Stimulated activated CD4-positive, alpha-beta T cell treated with anti-CD3 and anti-CD28 coated beads, Interleukin-1b, Interleukin-23, amount 100 ng/mL, for 1 hour (primary cell): ENCODE measurements at places on chromosomes 13 and 19.

- no peak for DNase-seq
Observed at GRCh38 chr13:49053215-49053614, 77.5 kb downstream of the FNDC3A start.

DNA sequence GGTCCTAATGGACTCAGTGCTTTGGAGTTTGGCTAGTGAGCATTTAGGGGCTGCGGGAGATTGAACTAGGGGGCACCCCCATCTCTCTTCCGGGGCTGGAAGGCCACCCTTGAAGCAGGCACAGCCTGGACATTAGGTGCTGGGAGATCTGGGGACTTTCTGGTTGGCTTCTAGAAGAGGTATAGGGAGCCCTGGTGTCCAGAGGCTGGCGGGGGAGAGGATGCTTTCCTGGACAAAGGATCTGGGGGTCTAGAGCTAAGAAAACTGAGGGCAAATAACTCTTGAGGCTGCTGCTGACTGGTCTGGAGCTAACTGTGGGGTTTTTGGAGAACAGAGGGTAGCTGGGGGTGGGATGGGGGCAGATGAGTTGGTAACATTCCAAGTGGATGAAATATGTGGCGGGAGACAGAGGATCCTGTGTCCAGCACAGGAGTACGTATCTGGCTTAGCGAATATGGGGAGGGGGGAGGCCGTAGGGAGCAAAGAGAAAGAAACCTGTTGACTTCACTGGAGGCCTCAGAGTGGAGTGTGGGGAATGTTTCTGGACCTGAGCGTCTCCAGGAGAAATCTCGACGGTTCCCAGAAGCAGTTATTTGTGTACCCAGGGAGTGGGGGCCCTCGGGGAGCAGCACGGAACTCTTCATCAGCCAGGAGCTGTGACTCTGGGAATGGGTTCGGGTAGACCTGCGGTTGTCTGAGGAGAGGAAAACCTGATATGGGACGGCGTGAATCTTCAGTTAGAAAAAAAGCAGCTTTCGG, 1.4 kb downstream of the HNRNPUL1 start:
- no peak for DNase-seq

DNA sequence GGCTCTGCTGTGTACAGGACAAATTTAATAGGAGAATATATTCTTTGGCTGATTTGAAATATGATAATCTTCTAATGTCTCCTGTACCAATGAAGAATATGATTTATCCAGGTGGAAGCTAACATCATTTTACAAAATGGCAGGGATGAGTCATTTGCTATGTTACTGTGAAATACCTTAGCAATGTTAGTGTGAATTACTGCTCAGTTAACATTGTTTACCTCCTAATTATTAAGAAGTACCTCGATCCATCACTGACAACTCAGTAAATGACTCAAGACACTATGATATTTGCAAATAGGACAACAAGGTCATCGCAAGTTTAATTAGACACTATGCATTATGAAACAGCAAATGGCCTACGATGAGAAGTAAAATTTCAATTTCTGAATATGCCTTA, 309.1 kb upstream of the EDNRB start:
- no peak for DNase-seq

GRCh38 chr13:93023929-93024328, 202.7 kb upstream of the GPC6 start:
- DNase-seq, result no peak

DNA sequence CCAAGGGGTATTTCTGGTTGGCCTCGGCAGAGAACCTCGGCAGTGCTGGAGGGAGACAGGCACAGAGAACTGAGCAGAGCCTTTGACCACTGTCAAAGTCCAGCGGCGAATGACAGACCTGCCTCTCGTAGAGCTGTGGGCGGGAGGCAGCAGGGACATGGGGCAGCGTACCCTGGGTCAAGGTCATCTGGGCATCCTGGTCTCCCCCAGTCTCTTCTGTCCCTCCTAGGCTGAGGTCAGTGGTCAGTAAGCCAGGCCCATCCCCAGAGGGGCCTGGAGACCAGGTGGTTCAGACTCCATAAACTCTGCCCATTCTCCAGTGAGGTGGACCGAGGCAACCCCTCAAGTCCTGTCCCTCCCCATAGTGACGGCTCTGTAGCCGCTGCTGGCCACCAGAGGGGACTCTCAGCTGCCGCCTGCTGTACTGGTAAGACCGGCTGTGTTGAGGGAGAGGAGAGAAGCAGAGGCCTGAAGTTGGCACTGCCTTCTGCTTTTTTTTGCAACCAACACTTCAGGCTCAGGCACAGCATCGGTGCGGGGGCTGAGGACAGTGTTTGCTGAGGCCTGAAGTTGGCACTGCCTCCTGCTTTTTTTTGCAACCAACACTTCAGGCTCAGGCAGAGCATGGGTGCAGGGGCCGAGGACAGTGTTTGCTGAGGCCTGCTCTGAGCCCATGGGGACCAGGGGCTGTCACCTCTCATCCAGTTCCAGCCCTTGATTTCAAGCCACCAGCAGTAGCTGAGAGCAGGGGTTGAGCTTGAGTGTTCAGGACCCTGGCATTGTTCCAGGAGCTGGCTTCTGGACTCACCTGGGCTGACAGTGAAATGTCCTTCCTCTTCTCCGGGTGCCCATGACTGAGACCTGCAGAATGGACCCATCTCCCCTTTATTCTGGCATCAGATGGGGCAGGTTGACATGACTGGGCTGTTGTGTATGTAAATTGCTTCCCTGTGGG, at the start of gene PGLYRP2:
Gene PGLYRP2, minus strand, starts transcription at position 111 of the 955 bp plus-strand sequence. CDS start 130 bp downstream, outside the sequence.
- no peak for DNase-seq

GRCh38 chr13:113763254-113763653, 4.2 kb downstream of the TMEM255B start:
- no peak for DNase-seq

DNA sequence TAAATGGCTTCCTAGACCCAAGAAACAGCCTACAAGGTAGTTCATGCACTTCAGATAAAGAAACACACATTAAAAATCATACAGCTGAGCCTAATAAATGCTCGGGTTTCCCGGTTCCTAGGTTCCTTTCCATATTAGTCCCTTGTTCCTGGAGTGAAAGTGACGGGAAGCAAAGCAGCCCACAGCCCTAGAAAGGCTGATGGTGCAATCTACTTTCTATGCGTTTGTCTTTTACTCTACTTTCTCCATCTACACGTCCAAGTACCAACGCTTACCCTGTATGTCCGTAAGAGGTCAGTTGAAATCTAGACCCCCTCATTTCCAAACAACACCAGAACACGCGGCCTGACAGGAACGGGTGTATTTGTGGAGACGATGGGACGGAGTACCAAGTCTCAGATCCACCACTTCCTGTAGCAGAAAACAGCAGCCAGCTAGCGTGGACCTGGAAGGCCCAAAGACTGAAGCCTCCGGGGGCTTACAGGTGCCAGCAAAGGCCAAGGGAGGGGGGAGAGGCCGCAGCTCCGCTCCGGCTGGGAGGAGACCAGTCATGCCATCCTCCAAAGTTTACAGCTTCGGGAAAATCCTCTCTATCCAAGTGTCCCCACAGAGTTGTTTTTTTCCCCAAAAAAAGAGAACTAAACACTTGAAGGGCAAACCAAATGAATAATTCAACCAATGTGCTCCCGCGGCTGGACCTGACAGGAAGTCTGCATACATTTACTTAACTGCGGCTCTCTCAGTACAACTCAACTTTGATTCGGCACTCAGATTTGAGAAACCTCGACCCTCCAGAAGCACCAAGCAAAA, 34.1 kb downstream of the STK24 start:
- no peak for DNase-seq

GRCh38 chr13:48094404-48094780, 512 bp downstream of the MED4 start:
- no peak for DNase-seq

GRCh38 chr13:49240017-49240416, 7.7 kb upstream of the CDADC1 start:
- no peak for DNase-seq

GRCh38 chr13:51907040-51907732, 45.4 kb downstream of the CCDC70 start:
- no peak for DNase-seq

GRCh38 chr13:50809133-50810090, 34.1 kb downstream of the DLEU7 start:
- DNase-seq, result no peak

GRCh38 chr13:24668955-24669582, 11.1 kb upstream of the ATP12A start:
- DNase-seq, result no peak

- DNase-seq, result no peak
Observed at GRCh38 chr13:114161644-114162532, 17.2 kb upstream of the CFAP97D2 start.

DNA sequence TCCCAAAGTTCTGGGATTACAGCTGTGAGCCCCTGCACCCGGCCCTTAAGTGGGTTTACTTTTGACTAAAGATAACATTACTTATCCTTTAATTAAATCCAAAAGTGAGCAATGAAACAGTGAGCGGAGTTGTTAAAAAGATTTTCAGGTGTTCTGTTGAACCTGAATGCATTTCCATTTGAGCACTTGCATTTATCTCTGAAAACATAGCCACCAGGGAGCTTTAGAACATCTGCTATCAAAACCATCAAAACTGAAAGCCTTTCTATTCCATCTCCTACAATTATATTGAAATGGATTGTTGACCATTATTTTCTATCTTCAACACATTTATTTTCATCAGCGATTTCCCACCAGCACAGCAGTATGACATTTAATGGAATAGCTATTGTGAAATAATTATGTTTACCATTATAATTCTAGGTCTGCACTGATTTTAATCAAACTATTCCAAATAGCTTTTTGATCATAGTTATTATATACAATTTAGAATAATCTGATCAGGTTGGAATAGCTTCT, 269.0 kb downstream of the FGF14 start:
- no peak for DNase-seq

- DNase-seq, result no peak
Observed at GRCh38 chr13:41649659-41650058, 192.3 kb downstream of the RGCC start.

- DNase-seq, result no peak
Observed at GRCh38 chr13:84994582-84994981, 804.6 kb downstream of the SLITRK6 start.

DNA sequence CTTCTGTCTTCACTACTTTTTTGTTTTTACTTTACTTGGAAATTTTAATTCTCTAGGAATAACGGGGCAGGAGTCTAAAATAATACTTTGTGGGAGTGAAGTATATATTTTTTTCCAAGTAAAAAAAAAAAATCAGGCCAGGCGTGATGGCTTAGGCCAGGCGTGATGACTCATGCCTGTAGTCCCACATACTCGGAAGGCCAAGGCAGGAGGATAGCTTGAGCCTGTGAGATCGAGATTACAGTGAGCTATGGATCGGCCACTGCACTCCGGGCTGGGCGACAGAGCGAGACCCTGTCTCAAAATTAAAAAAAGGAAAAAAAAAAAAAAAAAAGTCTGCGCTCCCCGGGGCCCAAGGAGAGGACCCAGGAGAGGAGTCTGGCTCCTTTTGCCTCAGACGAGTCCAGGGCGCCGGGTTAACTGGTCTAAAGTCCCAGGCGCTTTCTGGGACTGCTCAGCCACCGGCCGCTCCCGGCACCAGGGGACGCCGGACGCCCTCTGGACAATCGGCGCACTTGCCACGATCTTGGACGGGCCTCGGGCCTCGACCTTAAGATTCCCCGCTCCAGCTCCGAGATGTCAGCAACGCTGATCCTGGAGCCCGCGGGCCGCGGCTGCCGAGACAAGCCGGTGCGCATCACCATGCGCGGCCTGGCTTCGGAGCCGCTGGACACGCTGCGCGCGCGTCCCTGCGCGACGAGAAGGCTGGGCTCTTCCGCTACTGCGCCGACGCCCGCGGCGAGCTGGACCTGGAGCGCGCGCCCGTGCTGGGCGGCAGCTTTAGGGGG, 2.7 kb upstream of the ZFP82 start:
- no peak for DNase-seq

- DNase-seq, result no peak
Observed at GRCh38 chr19:45311621-45312020, 11.1 kb downstream of the CKM start.

DNA sequence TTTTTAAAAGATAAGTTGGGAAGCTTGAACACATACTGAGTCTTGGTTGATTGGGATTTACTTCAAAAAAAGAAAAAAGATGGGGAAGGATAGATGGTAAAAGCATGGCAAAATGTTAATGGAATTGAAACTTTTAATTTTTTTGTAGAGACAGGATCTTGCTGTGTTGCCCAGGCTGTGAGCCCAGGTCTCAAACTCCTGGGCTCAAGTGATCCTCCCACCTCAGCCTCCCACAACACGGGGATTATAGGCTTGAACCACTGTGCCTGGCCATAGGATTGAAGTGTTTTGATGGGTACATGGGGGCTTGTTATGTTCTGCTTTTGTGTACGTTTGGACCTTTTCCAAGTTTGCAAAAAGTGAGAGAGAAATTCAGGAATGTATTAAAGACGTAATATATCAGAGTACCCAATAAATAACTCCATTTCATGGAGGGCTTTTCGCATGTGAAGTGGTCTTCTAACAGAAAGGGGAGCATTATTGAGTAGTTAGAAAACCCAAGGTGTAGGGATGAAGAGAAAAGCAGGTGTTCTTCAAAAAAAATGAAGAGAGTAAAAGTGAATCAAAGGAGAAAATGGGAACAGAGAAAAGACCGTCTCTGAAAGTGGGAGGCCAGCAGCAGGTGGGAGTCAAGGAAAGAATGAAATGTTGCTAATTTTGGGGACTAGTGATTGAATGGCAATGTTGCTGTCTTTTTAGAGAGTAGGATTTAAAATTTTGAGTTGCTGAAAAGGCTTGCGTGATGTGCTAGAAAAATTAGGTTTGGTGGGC, 55.2 kb downstream of the GARRE1 start:
- DNase-seq, result no peak

DNA sequence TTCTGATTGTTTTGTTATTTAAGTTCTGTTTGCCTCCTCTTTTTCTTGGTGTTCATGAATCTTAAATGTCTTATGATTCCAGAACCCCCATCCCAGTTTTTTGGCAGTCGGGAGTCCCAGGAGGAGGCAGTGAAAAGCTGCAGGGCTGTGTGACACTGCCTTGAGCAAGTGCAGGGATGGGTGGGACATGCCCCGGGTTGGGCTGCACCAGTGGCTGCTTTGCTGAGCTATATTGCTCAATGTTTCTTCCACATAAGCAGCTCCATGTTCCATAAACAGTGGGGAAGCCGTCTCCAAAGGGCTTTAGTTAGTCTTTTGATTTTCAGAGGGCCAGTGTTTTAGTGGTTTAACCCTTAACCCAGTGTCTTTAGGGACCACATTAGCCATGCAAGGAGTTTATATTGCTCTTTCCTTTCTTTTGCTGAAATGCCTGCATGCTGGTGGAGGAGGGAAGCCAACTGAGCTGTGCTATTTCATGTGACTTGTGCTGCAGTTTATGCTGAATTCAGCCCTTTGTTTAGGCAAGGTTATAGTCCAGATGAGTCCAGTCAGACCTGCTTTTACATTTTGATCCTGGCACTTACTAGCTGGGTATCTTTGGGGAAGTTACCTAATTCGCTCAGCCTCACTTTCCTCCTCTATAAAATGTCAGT, 13.1 kb downstream of the ATP8A2 start:
- no peak for DNase-seq

DNA sequence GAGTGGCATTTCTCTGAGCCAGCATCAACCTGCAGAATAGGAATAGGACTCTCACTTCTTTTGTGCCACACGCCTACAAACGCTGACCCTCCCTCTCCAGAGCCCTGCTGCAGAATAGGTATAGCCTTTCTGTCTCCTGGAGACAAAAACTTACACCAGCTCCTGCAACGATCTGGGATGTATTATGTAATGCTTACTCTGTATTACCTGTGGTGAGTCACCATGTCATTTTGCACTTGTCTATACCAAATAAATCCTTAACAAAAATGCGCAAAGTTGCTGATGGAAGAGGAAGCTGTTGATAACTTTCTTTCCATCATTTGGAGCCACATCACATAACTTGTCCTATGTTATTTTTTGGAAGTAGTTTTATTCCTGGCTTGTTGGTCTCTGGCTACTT, 155.8 kb upstream of the FNDC3A start:
- no peak for DNase-seq

GRCh38 chr13:78521091-78521490, 82.3 kb downstream of the POU4F1 start:
- no peak for DNase-seq
